ENCODE measurements at places on chromosomes 3 and 15.
A peak's percentile ranks its signal among the peaks of the same experiment; 100 is the strongest.

DNA sequence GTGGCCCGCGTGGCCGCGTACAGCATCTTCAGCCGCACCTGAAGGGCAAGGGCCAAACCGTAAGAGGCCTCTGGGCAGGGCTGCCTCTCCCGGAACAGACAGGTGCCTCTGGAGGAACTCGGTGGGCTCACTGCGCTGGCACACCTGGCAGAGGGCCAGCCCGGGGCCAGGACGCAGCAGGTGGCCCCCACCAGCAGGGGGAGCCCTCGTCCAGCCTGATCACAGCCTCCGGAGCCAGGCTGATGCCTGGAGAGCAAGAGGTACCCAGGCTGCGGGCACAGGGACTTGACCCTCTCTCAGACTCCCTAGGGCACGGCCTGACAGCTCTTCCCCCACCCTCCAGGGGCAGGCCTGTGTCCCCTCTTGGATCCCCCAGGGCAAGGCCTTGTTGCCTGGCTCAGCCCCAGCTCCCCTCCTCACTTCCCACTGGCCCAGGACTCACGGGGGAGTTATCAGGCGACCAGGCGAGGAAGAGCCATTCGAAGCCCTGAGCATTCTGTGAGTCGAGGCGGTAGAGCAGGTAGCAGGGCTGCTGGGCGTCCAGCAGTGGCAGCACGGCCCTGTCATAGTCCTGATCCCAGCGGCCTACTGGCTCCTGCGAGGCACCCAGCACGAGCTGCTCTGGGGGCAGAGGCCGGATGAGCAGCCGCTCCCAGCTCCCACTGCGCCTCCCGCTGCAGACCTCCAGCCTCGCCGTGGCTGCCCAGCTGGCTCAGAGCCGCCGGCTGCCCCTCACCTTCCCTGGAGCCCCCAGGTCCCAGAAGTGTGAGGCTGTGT lies 6.2 kb upstream of the TLR9 start:
- peak; percentile 75 for DNase-seq

GRCh38 chr15:68471541-68471940 lies 39.6 kb upstream of the ITGA11 start:
- no peak for DNase-seq

GRCh38 chr3:58102976-58103451 lies 94.8 kb downstream of the FLNB start:
- no peak for DNase-seq

DNA sequence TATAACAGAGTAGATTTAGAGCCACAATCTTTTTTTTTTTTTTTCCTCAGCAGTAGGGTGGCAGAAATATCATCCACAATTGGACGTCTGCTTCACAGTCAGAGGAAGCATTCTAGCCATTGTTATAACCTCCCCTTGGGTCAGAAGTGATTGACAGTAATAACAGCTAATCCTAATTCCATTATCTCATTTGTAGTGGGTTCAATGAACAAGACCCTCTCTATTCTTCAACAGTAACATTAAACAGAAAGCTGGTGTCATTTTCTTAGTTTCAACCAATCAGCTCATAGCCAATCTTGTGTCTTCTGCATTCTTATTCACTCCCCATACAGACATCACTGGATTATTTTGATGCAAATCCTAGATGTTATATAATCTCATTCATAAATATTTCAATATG lies 44.6 kb downstream of the QTRT2 start:
- DNase-seq = no peak
